ENCODE measurements at places on chromosomes 5 and 9.
A peak's percentile ranks its signal among the peaks of the same experiment; 100 is the strongest.

DNA sequence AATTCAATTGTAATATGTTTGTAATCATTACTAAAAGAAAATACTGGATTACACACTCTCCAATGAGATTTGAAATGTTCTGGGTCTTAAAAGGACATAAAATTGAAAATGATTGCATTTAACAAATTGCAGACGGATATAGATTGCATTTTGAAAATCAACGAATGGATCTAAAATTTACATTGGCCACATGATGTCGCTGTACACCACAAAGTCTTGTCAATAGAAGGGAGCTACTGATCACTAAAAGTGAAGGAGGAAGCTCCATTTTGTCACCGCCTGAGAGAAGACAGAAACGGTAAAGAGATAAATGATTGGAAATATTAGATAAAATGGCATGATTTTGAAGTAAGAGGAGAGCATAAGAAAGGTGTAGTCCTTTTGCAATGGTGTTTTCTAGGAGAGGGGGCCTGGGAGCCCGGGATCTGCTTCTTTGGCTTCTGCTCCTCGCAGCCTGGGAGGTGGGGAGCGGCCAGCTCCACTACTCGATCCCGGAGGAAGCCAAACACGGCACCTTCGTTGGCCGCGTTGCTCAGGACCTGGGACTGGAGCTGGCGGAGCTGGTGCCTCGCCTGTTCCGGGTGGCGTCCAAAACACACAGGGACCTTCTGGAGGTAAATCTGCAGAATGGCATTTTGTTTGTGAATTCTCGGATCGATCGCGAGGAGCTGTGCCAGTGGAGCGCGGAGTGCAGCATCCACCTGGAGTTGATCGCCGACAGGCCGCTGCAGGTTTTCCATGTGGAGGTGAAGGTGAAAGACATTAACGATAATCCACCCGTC is at the start of gene PCDHA1:
TSS of gene PCDHA1 (plus strand) at position 236 of the 782 bp plus-strand sequence.
- DNase-seq: peak; percentile 16

- DNase-seq: no peak
Measured at GRCh38 chr5:132239776-132240175, 12.1 kb upstream of the P4HA2 start.

- no peak for DNase-seq
Measured at GRCh38 chr9:13569602-13570067, 290.1 kb upstream of the MPDZ start.

GRCh38 chr9:137312852-137313325 is 10.8 kb upstream of the NRARP start:
- DNase-seq: no peak

DNA sequence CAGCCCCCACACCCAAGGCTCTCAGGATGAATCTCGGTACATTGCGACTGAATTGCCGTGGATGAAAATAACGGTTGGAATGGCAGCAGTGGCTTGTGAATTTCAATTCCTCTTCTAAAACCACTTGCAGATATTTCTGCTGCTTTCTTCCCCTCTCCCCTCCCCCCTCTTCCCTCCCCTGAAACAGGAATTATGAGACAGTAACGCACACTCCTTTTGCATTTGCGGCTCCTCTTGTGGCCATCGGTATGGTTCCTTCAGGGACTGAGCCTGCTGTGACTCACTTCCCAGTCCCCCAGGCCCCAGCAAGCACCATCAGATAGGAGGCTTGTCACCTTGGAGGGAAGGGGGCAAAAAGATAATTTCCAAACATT is 9.7 kb downstream of the DCANP1 start:
- no peak for DNase-seq

GRCh38 chr9:114370251-114370967 is 17.4 kb downstream of the AKNA start:
- DNase-seq: no peak

DNA sequence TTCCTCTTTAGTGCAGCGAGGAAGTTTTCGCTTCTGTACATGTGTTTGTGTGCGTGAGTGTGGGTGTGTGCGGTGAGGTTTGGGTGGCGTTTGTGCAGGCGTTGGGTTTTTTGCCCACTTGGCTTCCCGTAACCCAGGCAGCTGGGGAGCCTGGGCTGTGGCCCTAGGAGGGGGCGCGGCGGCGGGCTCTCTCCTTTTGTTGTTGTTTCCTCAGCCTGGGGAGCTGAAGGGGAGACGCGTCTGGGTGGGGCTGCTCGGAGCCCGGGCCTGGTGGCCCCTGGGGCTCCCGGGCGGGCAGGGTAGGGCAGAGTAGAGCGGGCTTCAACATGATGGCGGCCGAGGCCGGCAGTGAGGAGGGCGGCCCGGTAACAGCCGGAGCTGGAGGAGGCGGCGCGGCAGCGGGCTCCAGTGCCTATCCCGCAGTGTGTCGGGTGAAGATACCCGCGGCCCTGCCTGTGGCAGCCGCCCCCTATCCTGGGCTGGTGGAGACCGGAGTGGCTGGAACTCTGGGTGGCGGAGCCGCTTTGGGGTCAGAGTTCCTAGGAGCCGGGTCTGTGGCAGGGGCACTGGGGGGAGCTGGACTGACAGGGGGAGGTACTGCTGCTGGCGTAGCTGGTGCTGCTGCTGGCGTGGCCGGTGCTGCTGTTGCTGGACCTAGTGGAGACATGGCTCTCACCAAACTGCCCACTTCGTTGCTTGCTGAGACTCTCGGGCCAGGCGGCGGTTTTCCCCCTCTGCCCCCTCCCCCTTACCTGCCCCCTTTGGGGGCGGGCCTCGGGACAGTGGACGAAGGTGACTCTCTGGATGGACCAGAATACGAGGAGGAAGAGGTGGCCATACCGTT is 665 bp downstream of the RASA1 start:
- peak; percentile 53 for DNase-seq

GRCh38 chr9:90805006-90805996 is 3.7 kb downstream of the SYK start:
- peak; percentile 29 for DNase-seq

- DNase-seq: no peak
Measured at GRCh38 chr5:7742241-7742656, 108.7 kb downstream of the CFAP90 start.

DNA sequence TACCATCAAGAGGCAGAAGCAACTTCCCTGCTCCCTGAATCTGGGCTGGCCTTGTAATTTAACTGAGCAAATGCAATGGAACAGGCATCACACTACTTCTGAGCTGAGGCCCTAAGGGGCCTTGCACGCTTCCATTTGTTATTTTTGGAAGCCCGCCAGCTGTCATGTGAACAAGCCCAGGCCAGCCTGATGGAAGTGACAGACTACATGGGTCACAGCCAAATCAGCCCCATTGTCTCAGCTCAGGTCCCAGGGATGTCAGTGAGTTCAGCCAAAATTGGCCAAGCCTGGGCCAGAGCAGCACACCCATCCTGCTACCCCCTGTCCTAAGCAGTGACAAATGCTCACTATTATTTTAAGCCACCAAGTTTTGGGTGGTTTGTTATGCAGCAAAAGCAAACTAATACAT is 72.8 kb downstream of the PRRT1B start:
- peak; percentile 56 for DNase-seq

- no peak for DNase-seq
Measured at GRCh38 chr5:5042806-5043205, 97.3 kb upstream of the ADAMTS16 start.

DNA sequence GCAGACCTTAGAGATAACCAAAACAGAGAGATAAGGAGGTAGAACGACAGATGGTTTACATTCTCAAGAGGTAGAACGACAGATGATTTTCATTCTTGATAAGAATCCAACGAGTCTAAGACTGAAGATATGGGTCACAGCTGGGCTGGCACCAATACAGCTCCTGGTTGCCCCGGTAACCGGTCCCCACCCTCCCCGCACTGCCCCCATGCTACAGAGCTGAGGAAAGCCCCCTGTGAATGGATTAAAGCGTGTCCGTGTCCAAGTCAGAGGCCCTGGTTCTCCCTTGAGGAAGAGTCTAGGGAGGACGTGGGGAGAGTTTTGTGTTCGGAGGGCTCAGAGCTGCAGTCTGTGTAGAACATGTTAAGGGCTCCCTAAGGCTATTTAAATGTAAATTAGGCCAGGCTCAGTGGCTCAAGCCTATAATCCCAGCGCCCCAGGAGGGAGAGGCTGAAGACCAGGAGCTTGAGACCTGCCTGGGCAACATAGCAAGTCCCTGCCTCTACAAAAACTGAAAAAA is 8.1 kb downstream of the IDNK start:
- no peak for DNase-seq

GRCh38 chr5:107532169-107532878 is 138.4 kb downstream of the EFNA5 start:
- DNase-seq: no peak

DNA sequence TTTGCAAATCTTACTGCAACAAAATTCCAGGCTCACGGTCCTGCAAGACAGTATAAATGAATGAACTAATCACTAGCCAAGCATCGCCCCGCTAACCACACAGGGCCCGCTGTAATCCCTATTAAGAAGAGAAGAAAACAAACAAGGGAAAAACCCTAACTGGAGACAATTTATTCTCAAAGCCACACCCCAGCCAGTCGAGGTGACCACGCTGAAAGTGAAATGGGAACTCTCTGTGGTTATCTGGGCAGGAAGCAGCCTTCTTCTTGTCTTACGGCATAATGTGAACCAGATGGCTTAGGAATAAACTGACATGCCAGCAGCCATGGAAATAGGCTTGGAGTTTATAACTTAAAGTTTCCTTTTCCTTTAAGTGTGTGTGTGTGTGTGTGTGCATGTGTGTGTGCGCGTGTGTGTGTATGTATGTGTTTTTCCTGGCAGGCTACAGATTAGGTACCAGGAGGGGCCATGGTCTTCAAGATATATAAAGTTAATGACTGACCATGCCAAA is 120.2 kb downstream of the SEMA6A start:
- DNase-seq: no peak

DNA sequence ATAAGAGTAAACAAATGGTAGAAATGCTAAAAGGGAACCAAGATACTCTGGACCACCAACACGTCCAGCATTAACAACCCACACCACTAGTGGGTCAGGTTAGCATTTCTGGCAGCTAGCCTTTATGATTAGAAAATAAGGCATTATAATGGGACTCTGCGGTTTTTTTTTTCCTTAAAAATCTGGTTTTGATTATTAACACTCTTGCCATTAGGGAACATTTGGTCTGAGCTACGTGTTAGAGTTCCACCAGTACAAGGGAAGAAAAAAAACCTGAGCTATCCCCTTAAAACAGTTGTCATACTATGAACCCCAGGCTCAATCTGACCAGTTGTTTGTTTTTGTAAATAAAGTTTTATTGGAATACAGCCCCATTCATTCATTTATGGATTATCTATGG is 110.4 kb downstream of the NTRK2 start:
- no peak for DNase-seq

DNA sequence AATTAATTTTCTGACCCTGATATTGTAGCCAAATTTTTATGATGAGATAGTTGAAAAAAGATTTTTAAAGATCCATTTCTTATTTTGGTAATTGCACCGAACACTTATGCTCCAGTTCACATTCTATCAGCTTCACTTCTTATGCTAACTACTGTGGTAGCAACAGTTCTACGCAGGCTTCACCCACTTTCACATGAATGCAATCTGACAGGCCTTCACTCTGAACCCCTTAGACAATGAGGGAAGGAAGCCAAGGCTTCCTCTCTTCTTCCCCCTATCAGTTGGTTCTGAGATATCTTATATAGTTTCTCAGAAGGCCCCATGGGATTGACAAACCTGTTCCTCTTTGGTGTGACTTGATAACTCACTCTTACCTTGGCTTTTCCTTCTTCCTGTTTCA is 185.8 kb downstream of the CETN3 start:
- no peak for DNase-seq

DNA sequence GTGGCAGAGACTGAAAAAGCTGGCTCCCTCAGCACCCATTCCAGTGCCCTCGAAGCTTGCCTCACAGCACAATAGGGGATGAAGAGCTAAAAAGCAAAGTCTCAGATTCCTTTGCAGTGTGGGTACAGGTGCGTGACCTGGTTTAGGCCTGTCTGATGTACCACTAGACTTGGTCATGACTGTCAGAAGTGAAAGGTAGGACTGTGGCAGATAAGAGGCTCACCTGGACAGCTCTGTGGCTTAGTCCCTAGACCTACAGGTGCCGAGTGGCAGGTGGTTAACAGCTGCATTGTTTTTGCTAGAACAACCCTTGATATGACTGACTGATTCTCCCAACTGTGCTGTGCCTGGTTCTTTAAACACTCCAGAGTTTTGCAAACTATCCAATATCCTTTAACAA is 14.7 kb upstream of the SFXN1 start:
- DNase-seq: no peak

DNA sequence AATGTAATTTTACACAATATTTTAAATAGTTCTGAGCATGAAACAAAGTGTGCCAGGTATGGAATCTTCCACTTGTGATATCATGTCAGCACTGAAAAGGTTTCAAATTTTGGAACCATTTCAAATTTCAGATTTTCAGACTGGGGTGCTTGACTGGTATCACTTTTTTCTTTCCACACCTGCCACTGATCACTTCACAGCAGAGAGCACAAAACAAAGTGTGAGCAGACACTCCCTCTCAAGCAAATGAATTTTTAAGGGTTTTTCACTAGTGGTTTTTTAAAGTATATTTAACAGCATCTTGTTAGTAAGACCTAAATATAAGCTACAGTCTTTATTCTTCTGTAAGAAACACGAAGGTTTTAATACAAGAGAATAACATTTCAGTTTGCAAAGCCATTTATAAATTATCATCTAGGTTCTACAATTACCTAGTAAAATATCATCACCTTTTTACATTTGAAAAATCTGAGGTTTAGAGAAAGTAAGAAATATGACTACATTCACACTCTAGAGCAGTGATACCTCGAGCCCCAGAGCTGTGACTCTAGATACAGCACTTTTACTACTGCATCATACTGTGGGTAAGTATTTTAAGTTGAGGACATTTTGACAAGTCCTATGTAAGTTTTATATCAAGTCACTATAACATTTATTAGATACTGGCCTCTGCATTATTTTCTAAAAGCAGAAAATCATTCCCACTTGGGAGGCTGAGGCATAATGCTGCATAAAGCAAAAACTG is 14.6 kb downstream of the GOLPH3 start:
- no peak for DNase-seq

DNA sequence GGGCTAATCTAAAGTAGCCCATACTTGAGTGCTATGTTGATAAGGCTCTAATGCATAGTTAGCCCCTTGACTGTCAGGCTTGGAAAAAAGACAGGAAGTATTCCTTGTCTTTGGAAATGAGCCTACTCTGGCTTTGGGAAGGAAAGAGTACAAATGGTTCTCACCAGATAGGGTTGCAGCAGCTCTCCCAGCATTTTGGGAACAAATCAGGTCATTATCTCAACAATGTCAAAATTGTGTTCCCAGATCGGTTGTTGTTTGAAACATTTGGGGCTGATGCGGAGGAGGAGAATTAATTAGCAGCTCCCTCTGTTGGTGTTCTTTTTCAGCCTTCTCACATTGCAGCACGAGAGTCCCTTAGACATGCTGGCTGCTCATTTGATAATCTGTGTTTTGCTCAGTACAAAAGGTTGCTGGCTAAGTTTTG is 294.7 kb upstream of the DMRT1 start:
- DNase-seq: no peak

DNA sequence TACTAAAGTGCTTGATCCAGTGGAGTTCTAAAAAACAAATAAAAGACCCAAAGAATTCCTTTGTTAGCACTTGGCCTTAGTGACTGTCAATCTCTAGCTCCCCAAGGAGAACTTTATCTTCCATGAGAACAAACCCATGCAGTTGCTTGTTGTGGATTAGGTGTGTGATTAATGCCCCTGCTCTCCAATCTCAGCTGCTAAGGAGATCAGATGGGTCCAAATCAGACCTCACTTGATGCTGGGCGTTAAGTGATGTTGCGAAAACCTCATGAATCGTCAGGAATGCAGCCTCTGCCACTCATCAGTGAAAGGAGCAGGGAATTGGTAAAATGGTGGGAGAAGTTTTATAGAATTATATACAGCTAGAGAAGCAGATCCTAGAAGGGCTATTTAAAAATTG is 133.7 kb downstream of the DMAC1 start:
- no peak for DNase-seq

- DNase-seq: no peak
Measured at GRCh38 chr9:114893221-114894010, 37.0 kb downstream of the TNFSF8 start.

GRCh38 chr9:100718717-100719116 is 140.8 kb downstream of the CAVIN4 start:
- no peak for DNase-seq

Measured in NCI-H2081 (cell line).